ENCODE measurements at places on chromosomes 16 and 17. TPM values are rescaled to one million over a fixed set of nuclear protein-coding genes. Genes with fewer than 3 reads are reported as not detected.

CA5A gene
- total RNA-seq: not detected

CRISPLD2 gene
- total RNA-seq: 3.1 TPM

MRC2 gene
- total RNA-seq: 210 TPM

PDF gene
- 6.7 TPM for total RNA-seq

MAF gene
- total RNA-seq: 29.0 TPM

MPV17L gene
- 0.47 TPM for total RNA-seq

ZNF830 gene
- 19.8 TPM for total RNA-seq

CLDN7 gene
- 4.2 TPM for total RNA-seq

TSNAXIP1 gene
- 1.5 TPM for total RNA-seq

MYCBPAP gene
- total RNA-seq: 2.6 TPM

OR1A1 gene
- not detected for total RNA-seq

FAM222B gene
- 1.5 TPM for total RNA-seq

TBC1D16 gene
- total RNA-seq: 51.4 TPM

TPSG1 gene
- total RNA-seq: not detected

ST6GALNAC2 gene
- total RNA-seq: 1.4 TPM

ZNF213 gene
- total RNA-seq: 3.2 TPM

CCDC144A gene
- total RNA-seq: 7.9 TPM

PTGES3L gene
- not detected for total RNA-seq

PRSS53 gene
- total RNA-seq: 1.4 TPM

MYOCD gene
- total RNA-seq: 0.32 TPM

CD300A gene
- not detected for total RNA-seq

LRRC37A gene
- total RNA-seq: 1.7 TPM

TMED6 gene
- not detected for total RNA-seq

MAPT gene
- 0.60 TPM for total RNA-seq

CD300LG gene
- not detected for total RNA-seq

NPIPA8 gene
- total RNA-seq: 10.9 TPM

TVP23B gene
- 63.0 TPM for total RNA-seq

CLEC3A gene
- total RNA-seq: not detected

BIRC5 gene
- total RNA-seq: 15.4 TPM

TPPP3 gene
- 2.0 TPM for total RNA-seq

PRKCB gene
- total RNA-seq: not detected

SSTR5 gene
- total RNA-seq: not detected

ARMC7 gene
- 1.7 TPM for total RNA-seq

YBX2 gene
- total RNA-seq: not detected

KCNJ2 gene
- total RNA-seq: 52.5 TPM

GABARAP gene
- 205 TPM for total RNA-seq

GLP2R gene
- total RNA-seq: not detected

CASKIN1 gene
- total RNA-seq: 0.16 TPM

RUNDC1 gene
- total RNA-seq: 5.4 TPM

Measured in bronchial smooth muscle cell (primary cell).